ENCODE measurements at places on chromosomes 5 and 9.

GRCh38 chr9:101434998-101435397, 576 bp downstream of the ALDOB start:
- no peak for DNase-seq

DNA sequence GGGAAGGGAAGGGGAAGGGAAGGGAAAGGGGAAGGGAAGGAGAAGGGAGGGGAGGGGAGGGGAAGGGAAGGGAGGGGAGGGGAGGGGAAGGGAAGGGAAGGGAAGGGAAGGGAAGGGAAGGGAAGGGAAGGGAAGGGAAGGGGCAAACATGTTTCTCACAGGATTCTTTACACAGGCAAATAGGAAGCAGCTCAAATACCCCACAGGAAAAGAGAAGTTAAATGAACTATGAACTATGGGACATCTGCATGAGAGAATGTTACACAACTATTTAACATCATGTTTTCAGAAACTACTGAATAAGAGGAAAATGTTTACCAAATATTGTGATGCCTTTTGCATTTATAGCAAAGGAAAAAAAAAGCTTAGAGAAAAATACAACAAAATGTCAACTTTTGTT, 125.4 kb upstream of the SLC30A5 start:
- DNase-seq, result no peak

DNA sequence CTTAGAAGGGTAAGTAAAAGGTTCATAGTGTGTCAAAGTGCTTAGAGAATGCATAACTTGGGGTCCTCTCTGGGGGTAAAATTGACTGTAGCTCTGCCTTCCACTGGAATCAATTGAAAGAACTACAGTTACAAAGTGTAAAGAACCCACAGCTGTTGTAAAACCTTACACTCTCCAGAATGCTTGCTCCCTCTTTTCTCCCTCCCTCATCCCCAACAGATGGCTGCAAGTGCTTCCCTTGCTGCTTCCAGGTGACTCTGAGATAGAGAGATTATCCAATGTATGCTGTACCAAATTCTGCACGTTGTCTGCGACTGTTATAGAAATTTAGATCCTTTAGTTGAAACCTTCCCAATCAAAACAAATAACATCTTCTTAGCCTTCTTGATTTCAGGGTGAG, 126.0 kb downstream of the STK32A start:
- no peak for DNase-seq

DNA sequence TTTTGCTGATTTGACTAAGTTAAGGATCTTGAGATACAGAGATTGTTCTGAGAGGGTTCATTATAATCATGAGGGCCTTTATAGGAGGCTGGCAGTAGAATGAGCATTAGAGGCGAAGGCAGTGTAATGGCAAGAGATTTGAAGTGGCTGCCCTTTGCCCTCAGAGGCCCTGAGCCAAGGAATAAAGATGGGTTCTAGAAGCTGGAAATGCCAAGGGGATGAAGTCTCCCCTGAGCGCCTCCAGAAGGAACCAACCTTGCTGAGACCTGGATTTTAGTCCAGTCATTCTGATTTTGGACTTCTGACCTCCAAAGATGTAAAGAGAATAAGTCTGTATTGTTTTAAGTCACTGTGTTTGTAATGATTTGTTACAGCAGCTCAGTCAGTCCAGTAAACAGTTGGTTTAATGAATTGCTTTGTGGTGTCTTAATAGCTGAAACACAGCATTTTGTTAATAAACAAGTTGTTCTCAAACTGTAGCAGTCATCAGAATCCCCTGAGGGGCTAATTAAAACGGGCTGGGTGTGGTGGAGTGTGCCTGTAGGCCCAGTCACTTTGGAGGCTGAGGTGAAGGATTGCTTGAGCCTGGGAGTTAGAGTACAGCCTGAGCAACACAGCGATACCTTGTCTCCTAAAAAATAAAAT, 23.2 kb downstream of the GLRX start:
- DNase-seq, result no peak
